CD4-positive, alpha-beta T cell treated with Interleukin-6 at 100 ng/mL for 8 hours (primary cell): ENCODE measurements at places on chromosomes 3 and 15.

GRCh38 chr15:60751985-60752952 is 273.3 kb upstream of the ICE2 start:
- no peak for DNase-seq

DNA sequence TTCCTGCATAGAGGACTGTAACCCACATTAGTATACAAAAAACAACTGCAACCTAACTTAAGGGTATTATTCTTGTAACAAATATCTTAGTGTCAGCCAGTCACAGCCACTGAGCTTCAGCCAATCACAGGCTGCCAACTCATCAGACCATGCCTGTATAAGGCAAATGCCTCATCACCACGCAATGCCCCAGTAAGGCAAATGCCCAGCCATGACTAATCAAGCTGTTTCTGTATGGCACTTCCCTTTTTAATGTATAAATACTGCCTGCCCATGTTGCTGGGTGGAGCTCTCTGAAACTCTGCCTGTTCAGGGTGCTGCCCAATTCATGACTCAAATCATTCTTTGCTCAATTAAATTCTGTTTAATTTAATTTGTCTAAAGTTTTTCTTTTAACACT is 18.4 kb upstream of the GABRA5 start:
- DNase-seq: no peak

DNA sequence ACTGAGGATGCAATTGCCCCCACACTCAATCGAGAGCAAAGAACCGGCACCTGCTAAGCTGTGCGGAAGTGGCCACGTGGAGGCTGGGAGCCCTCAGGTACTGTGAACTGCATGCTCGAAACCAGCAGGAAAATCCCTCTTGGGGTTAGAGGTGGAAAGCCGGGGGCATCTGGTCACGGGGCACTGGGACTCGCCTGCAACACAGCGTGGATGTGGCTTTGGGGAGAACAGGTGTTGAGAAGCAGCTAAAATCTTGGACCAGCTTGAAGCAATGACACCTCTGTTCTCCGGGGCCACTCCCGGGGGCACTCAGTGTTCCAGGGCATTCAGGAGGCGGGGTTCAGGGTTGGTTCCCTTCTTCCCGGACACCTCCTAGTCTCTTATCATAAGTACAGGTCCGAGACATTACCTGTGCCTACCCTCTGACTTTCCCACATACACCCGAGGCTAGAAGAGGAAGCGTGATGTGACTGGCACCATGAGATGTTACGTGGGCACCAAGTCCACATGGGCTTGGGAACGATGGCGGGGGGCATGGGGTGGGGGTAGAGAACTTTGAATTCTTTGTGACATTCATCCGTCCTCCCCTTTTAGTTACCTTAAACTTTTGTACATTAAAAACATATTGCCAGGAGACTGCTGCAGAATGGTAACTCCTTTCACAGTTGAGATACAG is 172.0 kb downstream of the ADAMTS17 start:
- no peak for DNase-seq

DNA sequence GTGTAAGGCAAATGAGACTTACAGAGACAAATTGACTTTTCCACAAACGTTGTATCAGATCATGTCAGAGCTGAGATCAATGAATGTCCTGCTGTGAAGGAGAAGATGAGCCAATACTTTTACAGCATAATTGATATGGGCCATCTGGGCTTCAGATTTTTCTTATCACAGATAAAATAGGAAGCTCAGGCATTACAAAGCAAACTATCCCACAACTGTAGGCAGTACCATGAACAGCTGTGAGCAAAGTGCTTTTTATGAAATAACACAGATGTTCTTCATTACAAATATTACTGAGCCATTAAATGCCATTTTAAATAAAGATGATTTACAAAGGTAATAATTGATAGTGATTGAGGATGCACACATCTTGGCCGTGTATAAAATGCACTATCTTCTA is 852.3 kb downstream of the OTOL1 start:
- DNase-seq: no peak
